ENCODE measurements at places on chromosomes 5 and 9.

DNA sequence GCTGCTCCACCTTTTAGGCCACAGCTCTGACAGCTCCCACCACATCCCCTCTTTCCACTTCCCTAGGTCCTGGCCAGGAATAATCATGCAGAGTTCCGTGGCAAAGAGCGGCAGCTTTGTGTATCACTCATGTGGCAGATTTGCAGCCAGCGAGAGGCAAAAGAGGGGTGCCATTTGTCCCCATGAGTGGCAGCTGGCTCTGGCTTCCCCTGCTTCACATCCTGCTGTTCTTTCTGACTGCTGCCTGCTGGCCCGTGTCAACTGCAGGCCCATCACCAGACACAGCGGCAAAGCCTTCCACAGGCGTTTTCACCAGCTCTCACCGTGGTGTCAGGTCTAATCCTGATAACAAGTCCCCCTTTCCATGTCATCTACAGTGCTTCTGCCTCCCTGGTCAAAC is 430.6 kb upstream of the DAP start:
- no peak for DNase-seq

DNA sequence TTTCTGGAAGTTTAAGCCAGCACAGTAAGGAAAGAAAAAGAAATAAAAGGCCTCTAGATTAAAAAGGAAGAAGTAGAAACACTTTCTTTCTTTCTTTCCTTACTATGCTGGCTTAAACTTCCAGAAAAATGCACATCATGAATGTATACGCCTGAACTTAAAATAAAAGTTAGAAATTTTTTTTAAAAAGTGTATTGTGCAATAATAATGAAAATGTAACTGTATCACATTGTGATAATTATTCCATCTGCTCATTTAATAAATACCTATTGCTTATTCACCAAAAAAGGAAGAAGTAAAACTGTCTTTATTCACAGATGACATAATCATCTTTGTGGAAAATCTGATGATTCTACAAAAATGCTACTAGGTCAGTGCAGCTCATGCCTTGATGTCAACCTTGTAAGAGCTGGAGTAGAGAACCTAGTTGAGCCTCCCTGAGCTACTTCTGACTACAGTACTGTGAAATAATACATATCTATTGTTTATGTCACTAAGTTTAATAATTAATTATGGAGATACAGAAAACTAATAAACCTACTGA is 49.4 kb downstream of the MCTP1 start:
- no peak for DNase-seq

DNA sequence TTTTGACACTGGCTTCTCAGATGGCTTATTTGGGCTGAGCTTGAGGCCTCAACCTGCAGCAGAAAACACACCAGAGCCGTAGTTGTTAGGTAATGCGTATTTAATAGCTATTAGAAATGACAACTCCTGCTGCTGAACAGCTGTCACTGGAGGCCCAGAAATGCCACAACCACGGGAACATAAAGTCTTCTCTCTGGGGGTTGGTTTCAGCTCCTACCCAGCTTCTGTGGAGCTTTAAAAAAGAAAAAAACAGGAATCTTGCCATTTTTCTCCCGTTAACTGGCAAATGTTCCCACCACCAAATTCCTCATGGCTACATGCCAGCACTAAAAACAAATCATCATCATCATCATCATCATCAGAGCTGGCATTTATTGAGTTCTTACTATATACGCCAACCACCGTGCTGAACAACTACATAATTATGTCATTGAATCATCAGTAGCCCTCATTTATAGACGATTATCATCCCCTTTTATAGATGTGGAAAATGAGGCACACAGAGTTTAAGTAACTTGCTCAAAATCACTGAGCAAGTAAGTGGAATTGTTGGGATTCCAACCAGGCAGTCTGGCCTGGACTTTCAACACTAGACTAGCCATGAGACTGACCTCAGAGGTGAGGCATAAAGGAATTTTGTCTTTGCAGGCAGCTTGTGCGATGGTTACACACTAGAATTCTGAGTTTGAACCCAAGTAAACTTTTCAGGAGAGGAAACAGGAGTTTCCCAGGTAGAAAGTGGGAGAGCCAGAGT is 185.3 kb upstream of the WWC1 start:
- DNase-seq, result no peak

DNA sequence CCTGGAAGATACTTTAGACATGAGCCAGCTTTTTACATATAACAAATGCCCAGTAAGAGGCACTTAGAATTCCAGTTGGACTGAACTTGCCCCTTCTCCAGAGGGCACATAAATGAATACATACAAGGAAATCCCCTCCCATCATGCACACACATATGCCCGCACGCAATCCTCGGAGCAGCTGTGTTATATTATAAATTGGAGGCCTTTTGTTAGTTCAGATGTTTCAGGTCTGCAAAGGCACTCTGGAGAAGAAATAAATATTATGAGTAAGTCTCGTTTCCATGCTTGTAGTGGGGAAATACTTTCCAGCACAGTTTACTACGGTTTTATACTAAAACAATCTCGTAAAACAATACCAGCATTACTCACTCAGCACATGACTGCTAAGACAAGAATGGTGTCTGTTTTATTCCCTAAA is 17.6 kb upstream of the MUSK start:
- peak; percentile 92 for DNase-seq

- DNase-seq, result no peak
These were observed 638 bp downstream of the DIRAS2 start for GRCh38 chr9:90641884-90642487.

DNA sequence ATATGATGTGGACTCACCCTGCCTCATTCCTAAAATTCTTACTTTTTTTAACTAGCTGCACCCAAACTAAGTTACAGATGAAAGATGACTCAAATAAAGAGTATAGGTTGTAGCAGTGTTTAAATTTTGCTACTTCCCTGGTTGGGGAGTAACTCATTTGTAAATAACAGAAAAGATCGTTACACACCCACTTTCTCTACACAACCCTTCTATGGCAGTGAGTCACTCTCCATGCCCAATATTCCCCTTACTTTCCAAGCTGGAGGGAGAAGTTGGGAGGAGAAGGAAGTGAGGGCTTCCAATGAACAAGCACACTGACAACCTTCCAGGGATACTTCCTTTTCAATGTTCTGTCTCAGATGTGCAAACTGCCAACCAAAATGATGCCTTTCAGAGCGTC is 1.9 kb downstream of the RASEF start:
- DNase-seq, result no peak

- no peak for DNase-seq
These were observed 99.5 kb downstream of the AOPEP start for GRCh38 chr9:94826044-94826443.

- no peak for DNase-seq
These were observed 27.4 kb downstream of the IRX2 start for GRCh38 chr5:2724031-2724581.

DNA sequence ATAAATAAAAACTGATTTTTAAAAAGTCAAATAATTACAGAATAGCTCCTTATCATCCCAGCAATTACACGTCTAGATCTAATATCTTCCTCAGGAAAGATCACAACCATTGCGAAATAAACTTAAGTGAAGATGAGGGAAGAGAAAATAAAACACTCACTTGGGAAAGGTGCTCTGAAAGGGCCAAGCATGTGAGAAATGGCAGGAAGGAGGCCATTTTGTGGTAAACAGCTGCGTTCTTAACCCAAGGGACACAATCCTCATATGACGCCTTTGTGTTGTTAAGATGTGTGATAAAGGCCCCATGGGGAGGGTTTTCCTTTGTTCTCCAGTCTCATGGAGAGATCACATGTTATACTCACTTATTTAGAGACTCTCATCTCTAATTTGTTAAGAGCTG is 32.5 kb downstream of the JAKMIP2 start:
- DNase-seq, result no peak

GRCh38 chr5:142896325-142897007 is 126.3 kb downstream of the ARHGAP26 start:
- no peak for DNase-seq

GRCh38 chr5:137156180-137156579 is 342.9 kb downstream of the SPOCK1 start:
- no peak for DNase-seq

- no peak for DNase-seq
These were observed 1.8 kb downstream of the SHB start for GRCh38 chr9:38066914-38067858.

GRCh38 chr5:135388860-135389435 is 10.1 kb downstream of the MACROH2A1 start:
- no peak for DNase-seq

DNA sequence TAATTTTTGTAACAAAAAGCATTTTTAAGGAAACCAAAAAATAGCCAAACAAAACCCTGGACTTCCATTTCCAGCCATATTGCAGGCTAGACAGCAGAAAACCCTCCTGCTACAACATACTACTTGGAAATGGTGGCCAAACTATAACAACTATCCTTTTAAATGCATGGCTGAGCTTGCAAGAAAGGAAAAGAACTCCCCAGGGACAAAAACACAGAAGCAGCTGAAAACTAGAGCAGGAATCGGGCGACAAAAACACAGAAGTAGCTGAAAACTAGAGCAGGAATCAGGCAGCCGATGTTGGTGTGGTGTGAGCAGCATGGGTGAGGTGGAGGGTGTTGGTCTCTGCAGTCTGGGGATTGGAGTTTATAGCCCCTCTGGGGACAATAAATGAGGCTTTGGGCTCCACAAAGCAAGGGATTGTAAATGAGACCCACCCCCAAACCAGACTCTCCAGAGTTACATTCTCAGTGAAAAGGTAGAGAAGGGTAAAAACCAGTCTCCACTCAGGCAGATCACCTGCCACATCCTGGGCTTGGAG is 95.2 kb downstream of the C9orf50 start:
- DNase-seq, result no peak

- DNase-seq, result peak; percentile 38
These were observed 497 bp downstream of the NSA2 start for GRCh38 chr5:74767579-74767913.

DNA sequence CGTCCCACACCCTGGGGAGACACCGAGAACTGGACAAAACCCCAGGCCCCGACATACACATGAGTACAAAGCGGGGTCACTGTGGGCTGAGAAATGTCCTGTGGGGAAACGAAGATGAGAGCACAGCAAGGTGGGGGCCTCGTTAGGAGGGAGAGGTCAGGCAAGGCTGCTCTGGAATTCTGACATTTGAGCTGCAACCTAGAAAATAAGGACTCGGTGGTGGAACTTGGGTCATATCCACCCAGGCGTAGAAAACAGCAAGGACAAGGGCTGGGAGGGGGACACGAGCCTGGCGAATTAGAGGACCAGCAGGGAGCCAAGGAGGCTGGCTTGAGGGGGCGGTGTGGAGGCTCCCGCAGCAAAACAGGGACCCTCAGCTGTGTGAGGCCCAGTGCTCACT is 32.8 kb downstream of the NCS1 start:
- DNase-seq, result no peak

DNA sequence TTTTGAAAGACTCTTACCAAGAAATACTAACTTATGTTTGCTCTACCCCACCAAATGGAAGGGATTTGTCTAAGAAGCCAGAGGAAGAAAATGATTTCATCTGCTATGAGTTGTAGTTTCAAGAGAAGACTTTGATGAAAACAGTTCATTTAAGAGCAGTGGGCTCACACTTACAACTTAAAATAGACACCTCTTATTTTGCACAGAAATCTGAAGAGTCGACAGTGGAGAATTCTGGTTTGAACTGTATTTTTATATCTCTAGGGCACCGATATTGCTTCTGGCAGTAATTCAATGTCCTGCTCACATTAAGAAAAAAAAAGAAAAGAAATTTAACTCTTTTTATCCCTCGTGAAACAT is 1.9 kb upstream of the DAB2 start:
- DNase-seq, result no peak

DNA sequence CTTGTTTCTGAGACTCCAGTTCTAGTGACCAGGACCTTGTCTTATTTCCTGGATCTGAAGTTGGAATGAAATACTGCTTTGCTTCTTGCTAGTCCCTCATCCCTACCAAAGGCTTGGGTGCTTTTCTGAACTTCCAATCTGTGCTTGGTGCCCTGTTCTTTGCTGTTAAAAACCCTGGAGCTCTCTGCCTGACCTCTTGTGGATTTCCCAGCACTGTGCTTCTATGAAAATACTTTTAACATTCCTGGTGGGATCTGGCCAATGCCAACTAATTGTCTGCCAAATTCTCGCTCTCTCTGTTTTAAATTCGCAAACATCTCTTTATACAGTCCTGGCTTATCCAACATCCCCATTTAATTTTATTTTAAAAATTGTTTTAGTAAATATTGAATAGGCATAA is 26.7 kb upstream of the CSNK1G3 start:
- no peak for DNase-seq

DNA sequence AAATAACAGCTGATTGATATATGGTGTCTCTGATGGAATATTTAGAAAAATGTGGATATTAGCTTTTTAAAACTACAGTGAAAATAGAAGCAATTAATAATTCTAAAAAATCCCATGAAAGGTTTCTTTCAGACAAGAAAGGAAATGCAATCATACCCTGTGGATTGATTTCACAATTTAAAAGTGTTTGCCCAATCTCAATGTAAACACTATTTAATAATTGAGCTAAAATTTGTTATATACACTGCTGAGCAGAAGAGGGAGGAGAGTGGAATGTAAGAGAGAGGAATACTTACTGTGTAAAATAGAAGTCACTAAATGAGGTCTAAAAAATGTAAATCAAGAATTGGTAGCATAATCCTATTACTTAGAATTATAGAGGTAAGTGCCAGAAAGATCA is 76.9 kb downstream of the FEM1C start:
- DNase-seq, result no peak

- no peak for DNase-seq
These were observed 17.8 kb downstream of the ATP6V0E1 start for GRCh38 chr5:173001229-173001841.

- no peak for DNase-seq
These were observed 975 bp upstream of the NXNL2 start for GRCh38 chr9:88533951-88534455.

DNA sequence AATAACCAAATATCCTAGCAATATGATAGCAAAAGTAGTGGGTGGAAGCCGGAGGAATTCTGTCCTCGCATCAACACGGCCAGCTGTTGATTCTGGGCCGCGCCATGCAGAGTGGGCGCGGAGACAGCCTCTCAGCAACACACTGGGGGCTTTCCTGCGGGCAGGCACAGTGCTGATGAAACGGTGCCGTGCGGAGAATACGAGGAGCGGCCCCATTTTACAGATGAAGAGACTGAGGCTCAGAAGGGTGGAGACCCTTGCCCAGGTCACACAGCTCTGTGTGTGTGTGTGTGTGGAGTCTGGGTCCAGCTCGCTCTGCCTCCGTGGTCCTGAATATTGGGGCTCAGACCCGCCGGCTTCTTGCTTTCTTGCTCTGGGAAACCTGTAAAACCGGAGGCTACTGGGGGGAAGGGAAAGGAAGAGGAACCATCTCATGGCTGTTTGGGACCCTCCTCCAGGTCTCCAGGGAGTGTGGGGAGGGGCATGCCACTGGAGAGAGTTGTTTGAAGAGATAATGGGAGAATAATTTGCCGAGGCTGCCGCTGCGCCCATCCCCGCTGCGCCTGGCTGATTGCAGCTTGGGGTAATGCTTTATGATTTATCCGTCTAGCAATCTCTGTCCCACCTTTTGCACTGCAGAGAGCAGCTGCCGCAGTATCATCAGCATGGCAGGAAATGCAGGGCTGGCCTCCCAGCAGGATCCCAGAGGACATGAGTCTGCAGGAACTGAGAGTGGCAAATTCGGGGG is 36.6 kb downstream of the NCS1 start:
- no peak for DNase-seq

GRCh38 chr9:110626101-110626829 is 42.3 kb upstream of the MUSK start:
- peak; percentile 80 for DNase-seq

- DNase-seq, result no peak
These were observed 8.7 kb upstream of the OR5C1 start for GRCh38 chr9:122780026-122780425.

GRCh38 chr5:171600741-171601265 is 181.4 kb downstream of the FGF18 start:
- DNase-seq, result no peak

GRCh38 chr5:54214722-54215121 is 95.7 kb downstream of the ARL15 start:
- no peak for DNase-seq

All from brain microvascular endothelial cell (primary cell).